ENCODE measurements at places on chromosomes 12 and 14.

GRCh38 chr14:31241450-31242114, 34.0 kb upstream of the HECTD1 start:
- no peak for DNase-seq

- peak; percentile 22 for DNase-seq
These were observed 8.5 kb upstream of the ASCL1 start for GRCh38 chr12:102948941-102949352.

DNA sequence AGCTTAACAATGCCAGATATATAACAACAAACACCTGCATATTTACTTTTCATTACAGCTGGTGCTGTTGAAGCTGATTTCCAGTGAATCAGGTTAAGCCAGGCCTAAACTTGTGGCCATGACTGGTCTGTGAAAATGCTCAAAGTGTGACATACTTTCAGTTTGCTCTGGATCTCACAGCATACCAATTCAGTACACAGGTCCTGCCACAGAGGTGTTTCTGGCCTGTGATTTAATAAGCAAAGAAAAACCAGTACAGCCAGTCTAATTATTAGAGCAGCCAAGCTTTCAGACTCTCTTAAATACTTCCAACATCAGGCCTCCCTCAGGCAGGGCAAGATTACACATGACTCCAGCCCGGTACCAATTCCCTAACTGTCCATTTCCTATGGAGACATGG, 27.4 kb upstream of the TMCC3 start:
- no peak for DNase-seq

DNA sequence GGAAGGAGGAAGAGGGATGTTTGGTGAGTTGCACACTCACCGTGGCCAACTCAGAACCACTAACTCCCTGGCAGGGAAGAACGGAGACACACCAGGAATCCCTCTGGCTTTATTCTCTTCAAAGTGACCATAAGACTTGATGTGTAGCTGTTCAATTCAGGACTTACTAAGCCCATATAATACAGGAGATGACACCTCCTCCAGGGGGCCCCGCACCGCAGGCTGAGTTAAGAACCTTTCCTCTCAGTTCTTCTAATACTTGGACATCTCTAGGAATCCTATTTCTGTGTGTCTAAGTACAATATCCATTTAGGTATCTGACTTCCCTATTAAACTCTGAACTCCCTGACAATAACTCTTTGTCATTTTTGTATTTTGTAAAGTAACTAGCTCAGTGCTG, 49.5 kb downstream of the DCAF4 start:
- DNase-seq, result peak; percentile 34

DNA sequence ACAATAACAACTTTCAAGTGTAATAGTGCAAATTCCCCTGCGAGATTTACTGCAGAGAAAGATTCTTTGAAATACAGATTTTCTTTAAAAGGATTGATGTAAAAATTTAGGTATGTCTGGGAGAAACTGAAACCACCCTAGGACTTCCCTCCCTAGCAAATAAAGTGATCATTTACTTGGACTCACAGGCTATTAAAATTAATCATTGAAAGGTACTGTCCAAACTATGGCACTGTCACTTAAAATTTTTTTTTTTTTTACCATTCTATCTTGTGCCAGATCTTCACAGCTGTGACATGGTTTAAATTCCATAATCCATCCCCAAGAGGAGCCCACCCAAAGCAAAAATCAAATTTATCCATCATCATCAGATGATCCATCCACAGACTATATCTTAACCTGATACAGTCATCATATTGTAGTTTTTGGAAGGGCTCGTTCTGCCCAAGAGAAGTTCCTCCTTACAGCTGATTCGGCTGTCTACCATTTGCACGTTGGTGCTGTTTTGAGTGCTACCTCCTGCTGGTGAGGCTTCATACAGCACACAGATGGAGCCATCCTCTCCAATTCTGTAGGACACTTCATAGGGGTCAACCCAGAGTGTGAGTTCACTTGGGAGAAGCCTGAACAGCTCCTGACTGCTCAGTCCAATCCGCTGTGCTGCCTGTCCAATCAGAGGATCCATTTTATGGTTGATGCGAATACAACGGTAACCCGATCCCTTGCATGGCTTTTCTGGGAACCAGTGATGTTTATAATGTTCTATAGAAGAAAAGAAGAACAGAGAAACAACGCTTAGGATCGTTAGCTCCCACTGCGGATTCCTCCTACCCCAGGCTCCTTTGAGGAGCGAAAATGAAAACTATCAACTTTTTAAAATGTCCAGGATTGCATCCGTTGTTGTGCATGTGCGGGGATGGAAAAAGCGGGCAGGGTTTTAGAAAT, 1.7 kb downstream of the BTG1 start:
- DNase-seq, result peak; percentile 68

DNA sequence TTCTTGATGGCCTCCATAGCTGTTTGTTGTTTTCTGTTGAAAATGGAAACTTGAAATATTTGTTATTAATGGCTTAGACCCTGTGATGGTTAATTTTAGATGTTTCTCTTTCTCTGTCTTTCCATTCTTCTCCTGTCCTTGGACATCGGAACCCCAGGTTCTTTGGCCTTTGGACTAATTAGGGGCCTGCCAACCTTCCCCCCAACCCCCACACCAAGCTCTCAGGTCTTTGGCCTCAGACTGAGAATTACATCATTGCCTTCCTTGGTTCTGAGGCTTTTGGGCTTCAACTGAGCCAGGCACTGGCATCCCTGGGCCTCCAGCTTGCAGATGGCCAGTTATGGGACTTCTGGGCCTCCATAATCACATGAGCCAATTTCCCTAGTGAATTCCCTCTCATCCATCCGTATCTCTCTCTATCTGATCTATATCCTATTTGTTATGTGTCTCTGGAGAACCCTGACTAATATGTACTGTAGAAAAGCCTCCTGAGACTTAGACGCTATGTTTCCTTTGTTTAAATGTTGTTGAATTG, 71.6 kb downstream of the FGD4 start:
- no peak for DNase-seq

DNA sequence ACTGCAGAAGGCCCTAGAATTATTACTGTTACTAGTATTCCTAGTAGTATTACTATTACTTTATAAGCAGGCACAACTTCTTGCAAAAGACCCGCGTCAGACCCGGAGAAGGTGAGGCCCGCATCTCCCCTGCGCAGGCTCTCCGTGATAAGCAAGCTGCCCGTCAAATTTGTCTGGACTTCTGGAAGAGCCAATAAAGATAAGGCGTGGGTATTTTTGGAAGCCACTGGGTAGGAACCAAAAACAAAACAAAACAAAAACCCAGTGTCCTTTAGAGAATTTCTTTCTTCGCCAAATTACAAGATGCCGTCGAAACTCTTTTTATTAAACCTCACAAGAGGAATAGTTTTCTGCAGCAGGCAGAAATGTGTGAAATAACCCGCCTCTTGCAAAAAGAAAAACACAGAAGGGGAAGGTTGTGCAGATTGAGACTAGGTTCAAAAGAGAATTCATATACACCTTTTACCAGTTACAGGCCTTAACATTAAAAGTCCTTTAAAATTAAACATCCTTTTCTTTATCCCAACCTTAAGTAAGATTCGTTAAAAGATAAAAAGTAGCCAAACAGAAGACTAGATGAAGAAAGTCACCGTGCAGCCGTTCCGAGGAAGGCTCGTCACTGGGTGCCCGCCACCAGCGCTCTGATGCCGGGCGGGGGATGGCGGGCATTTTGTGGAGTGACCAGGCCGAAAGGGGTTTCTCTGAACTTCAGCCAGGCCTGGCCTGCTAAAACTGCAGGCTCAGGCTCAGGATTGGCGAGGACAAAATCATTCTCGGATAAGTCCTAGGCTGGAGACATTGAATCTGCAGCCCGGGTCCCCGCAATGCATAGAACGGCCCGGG, 1.6 kb downstream of the TBX5 start:
- DNase-seq, result no peak

DNA sequence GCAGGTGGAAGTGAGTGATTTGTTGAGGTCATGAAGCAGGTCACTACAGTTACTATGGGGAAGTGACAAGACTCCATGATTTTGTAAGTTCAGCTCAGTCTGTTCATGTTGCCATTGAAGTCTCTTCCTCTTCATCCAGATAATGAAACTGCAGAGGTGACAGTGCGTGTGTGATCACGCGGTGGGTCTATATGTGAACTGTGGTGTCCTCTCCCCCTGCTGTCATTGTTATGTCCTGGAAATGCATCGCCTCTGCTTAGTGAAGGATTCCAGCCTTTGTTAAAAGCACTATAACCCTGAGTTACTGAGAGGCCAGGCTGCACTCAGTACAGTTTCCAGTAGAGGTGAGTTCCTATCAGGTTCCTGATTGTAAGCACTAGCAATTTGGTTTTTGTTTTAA, 216.2 kb upstream of the RMST start:
- no peak for DNase-seq

- DNase-seq, result no peak
These were observed 258.9 kb downstream of the DPF3 start for GRCh38 chr14:72634691-72635616.

DNA sequence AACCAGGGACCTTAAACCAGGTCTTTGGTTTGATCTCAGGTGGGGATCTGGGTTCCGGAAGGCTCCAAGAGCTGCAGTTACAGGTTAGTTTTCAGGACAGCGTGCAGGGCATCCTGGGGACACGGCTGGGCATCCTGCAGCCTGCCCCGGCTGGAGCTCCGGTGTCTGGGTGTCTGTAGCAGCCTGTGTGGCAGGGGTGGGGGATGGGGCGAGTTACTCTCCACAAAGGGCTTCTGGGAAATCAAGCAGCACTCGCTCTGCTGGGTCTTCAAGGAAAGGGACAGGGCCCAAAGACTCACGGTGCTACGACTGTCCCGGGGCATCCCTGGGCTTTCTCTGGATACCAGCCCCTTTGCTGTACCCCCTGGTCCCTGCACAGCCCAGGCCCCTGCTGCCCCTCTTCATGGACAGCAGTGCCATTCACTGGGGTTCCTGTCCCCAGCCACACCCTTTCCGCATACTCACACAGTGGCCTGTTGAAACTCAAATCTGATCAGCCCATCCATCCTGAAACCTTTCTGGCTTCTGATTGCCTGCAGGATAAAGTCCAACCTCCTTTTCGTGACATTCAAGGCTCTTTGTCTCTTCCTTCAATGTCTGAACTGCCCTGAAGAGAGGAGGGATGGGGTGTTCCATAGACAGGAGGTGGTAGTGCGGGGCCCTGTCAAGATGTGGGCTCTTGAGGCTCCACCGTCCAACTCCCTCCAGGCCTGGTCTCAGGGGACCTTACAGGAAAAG, 22.2 kb upstream of the PPP1R13B start:
- no peak for DNase-seq

- no peak for DNase-seq
These were observed 17.3 kb downstream of the GPRC5A start for GRCh38 chr12:12908711-12909110.

GRCh38 chr12:54394281-54394719, 9.8 kb upstream of the ZNF385A start:
- peak; percentile 70 for DNase-seq

GRCh38 chr12:130818272-130818634, 20.8 kb downstream of the STX2 start:
- no peak for DNase-seq

DNA sequence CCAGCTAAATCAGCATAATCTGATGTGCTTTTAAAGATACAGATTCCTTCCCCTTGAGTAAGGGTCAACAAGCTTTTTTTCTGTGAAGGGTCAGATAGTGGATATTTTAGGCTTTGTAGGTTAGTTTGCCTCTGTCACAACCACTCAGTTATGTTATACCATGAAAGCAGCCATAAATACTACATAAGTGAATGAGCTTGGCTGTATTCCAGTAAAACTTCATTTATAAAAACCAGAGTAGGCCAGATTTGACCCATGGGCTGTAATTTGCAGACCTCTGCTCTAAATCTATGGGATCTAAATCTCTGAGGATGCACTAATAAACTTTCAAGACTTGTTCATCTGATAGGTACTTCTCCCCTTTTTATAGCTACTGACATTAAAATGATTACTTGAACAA, 47.7 kb downstream of the LEMD3 start:
- no peak for DNase-seq

DNA sequence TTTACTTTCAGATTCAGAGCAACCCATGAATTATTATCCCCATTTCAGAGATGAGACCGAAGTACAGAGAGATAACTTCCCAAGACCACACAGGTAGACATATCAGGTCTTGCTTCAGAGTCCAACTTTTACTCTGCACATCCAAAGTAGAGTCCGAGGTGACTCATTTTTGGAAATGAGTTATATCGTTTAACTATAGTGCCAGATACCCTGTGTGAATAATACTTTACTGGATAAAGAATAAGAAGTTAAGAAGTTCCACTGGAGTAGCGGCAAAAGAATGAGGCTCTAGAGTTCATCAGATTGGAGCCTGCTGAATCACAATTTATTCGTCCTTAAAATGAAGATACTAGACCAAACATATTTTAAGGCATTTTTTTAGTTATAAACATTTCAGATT, 124.7 kb downstream of the EPS8 start:
- DNase-seq, result no peak

DNA sequence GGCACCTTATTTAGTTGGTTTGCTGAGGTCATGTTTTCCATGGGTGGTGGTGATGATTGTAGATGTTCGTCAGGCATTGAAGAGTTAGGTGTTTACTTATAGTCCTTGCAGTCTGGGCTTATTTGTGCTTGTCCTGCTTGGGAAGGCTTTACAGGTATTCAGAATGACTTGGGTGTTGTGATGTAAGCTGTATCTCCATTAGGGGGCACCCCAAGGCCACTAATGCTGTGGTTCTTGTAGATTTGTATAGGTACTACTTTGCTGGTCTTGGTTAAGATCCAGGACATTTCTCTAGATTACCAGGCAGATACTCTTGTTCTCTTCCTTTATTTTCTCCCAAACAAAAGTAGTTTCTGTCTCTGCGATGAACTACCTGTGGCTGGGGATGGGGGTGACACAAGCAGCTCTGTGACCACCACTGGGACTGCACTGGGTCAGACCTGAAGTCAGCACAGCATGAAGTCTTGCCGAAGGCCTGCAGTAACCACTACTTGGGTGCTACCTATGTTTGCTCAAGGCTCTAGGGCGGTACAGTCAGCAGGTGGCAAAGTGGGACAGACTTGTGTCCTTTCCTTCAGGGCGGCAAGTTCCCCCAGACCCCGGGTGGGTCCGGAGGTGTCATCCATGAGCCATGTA, 35.8 kb upstream of the FBXO33 start:
- DNase-seq, result no peak

- DNase-seq, result no peak
These were observed 39.3 kb downstream of the SLC25A47 start for GRCh38 chr14:100362311-100362927.

DNA sequence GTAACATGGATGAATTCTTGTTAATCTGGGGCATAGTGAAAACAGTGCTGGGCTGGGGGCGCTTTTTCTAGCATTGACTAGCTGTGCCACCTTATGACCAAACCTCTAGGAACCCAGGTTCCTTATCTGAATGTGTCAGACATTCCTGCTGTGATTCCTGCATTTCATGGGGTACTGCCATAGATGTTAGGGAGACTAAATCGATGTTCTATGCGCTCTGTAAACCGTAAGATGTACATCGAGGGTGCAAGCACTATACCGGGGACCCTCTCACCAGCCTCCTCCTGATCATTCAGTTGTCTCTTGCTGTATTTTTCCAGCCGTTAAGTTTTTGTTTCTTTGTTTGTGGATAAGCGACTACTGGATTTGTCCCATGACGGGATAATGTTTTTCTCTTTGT, 170.9 kb upstream of the PARP11 start:
- DNase-seq, result no peak

GRCh38 chr12:47094804-47095203, 15.0 kb upstream of the AMIGO2 start:
- no peak for DNase-seq

- DNase-seq, result no peak
These were observed 10.0 kb downstream of the MAX start for GRCh38 chr14:65092349-65092748.
